ENCODE measurements at places on chromosomes 3 and 15.
A peak's percentile ranks its signal among the peaks of the same experiment; 100 is the strongest.

DNA sequence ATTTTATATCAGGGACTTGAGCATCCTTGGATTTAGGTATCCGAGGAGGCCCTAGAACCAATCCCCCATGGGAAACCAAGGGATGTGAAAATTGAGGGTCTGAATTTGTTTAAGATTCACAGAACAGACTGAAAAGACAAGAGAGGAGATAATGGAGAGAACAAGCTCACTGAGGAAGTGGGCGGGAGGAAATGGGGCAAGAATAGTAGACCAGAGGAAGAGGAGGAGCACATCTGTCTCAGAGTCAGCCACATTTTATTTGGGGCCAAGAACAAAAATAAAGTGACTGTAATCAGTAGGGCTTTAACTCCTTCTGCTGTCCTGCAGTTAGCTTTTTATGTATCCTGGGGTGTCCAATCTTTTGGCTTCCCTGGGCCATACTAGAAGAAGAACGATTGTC lies 63.8 kb downstream of the BLM start:
- no peak for DNase-seq

DNA sequence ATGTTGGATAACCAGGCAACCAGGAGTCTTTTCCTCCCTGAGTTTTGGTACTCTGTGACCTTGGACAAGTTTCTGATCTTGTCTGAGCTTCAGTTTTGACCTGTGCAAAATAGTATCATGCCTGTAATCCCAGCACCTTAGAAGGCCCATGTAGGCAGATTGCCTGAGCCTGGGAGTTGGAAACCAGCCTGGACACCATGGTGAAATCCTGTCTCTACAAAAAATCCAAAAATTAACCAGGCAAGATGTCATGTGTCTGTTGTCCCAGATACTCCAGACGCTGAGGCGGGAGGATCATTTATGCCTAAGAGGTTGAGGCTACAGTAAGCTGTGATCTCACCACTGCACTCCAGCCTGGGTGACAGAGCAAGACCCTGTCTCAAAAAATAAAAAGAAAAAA lies 114.8 kb downstream of the IL12A start:
- no peak for DNase-seq

DNA sequence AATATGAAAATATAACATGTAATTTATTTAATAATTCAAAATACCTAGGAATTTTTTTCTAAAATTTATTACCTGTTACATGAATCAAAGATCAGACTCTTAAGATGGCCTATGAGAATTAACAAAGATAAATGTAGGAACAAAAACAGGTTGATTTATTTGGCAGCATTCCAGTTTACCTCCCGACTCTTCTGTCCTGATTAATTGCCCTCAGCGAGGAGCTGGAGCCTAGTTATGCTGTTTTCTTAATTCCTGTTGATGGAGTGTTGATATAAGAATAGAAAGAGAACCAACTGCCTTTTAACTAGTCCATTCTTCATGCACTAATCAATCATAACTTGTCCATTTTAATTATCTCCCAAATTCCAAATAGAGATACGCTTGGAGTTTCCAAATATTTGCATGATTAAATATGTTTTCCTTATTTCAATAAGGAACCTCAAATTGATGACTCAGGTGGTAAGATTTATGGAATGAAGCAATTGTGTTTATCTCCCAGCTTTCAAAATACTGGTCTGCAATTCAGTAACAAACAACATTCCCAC lies 10.6 kb upstream of the CPB1 start:
- DNase-seq: no peak

DNA sequence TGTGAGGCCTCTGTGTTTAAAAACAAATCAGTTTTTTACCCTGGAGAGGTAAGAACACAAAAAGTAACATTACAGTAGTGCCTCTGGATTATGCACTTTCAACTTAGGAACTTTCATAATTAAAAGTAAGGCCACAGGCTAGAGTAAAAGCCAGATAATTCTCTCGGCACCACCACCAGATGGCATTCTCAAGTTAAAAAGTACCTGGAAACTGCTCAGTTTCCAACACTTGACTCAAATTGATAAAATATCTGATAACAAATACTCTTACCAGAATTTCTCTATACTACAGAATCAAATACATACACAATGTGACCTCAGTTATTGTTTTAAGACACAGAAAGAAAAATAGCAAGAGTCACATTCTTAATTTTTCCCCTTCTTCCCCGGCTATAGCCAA lies 19.9 kb downstream of the SPICE1 start:
- no peak for DNase-seq

- DNase-seq: no peak
These were observed 322.3 kb downstream of the ARRDC4 start for GRCh38 chr15:98282656-98283332.

DNA sequence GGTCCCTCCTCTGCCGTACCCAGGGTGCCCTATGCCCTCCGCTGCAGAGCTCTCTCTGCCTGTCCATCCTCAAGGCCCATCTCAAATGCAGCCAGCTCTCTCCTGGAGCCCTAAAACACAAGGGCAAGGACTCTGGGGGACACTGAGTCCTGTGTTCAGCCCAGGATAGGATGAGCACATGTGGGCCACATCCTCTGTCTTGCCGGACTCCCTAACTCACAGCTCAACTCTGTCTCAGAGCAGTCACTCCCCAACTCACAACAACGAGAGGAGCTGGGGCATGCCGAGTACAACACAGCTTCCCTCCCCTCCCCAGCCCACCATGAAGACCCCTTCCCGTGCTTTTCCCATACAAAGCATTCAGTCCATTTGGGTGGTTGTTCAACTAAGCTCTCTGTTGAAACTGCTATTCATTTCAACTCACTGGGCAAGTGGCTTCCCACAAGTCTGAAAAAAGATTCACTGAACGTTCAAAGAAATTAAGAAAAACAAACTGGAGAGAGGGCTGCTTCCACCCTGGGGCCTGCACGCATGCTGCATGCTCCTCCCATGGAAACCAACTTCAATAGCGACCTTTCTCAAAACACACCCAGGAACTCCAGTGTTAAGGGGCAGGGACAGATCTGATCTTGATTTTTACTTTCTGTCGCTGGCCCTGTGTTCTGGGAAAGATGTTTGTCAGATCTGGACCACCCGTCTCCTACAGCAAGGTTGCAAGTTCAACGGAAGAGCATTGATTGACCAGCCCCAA lies 124.3 kb upstream of the IGF1R start:
- DNase-seq: no peak

DNA sequence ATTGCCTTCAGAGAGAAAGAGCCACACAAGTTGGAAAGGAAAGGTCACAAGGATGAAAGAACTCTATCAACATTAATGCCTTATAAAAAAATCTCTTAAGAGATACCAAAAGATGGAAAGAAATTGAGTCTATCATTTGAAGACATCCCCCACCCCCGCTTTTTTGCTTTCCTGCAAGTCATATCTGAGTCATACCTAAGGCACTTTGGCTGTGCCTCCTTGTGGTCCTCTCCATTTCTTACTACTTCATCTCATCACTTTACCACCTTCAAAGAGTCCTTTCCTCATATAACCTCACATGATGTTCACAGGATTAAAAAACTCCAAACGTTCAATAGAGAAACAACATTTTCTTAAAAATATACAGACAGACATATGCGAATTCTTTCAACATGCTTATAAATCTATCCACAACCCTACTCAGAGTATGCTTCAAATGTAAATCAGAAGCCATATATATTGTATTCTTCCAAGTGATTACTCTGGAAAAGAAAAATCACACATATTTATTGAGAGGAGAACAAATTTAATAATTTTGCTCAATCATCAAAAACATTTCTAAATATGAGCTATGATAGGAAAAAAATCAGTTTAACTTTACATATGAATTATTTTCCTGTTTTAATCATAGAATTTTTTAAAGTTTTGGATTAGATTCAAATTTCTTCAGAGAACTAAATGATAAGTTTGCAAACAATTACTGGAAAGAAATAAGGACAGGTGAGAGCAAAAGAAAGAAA lies 1003.9 kb upstream of the CFAP20DC start:
- DNase-seq: no peak

- DNase-seq: no peak
These were observed 12.2 kb upstream of the RASGRP1 start for GRCh38 chr15:38576837-38577236.

DNA sequence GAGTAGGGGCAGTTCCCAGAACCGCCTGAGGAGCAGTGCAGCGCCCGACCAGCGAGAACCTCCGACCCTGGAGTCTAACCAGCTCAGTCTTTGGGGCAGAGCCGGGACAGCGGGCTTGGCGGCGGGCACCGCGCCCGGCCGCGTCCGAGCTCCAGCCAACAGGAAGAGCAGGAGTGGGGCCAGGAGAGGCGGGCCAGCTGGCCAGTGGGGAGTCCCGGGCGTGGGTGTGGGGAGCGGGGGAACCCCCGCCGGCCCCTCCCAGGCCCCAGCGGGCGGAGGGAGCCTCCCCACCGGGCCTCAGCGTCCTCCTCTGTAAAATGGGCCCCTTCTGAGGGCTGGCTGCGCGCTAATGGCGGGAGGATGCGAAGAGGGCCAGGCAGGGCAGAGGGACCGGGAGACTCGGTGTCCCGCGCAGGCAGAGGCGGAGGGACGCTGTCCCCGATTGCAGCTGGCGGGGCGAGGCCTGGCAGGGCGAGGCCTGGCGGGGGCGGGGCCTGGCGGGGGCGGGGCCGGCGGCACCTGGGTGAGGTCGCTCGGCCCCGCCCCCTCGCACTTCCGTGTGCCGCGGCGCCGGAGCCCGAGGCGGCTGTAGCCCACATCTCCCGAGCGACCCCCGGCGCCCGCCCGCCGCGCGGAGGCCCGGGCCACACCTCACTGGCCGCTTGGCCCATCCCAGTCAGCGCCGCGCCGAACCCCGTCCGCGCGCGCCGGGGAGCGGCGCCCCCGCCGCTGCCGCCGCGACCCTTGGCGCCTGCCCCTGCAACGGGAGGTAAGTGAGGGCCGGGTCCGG lies at the start of gene PRKCD:
Gene PRKCD, plus strand, starts transcription at position 550 of the 790 bp plus-strand sequence. CDS start 17,214 bp downstream, outside the sequence.
- DNase-seq: peak; percentile 5

DNA sequence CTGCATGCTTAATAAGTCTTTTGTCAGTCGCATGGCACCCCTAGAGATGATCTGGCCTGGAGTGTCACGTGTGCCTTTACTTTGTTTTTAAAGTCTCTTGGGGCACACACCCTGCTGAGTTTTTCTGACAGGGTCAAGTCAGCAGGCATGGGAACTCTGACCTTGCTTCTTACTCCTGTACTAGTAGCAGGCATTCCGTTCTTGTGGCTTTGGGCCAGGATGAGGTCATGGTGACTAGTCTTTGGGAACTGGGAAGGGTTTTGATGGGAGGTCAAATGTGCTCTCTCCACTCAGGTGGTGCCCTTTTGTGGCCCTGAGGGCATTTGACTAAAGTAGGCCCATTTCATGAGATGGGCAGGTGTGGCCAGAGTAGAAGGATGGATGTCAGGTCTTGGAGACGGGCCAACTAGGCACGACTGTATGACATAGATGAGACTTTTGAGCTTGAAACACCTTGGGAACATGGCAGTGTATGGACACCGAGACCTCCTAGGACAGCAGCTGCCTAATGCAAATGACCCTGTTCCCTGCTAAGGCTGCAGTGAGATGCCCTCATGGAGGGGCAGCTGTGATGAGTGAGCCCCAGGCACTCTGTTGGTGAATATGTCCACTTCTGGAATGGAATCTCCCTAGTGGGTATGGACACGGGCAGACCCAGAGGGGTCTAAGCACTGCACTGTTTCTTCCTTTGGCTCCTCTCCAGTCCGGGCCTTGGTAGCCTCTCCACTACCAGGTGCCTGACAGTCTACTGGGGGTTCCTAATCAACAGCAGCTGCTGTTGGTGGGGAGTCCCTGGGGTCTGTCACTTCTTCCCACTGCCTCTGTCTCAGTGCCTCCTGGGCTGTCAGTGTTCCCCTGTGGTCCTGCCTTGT lies 16.4 kb downstream of the SRPRB start:
- peak; percentile 91 for DNase-seq

GRCh38 chr3:55333046-55333445 lies 154.1 kb downstream of the WNT5A start:
- DNase-seq: no peak

- DNase-seq: no peak
These were observed 42.2 kb downstream of the MRAS start for GRCh38 chr3:138390582-138390932.

- no peak for DNase-seq
These were observed 330.4 kb downstream of the FOXP1 start for GRCh38 chr3:71253169-71253568.

Data from Panc1 (cell line).